ENCODE measurements at places on chromosomes 6 and 20. TPM values are rescaled to one million over a fixed set of nuclear protein-coding genes. Genes with fewer than 3 reads are reported as not detected.

DHX16 gene
- 29.6 TPM for total RNA-seq

SLC26A8 gene
- not detected for total RNA-seq

CALHM4 gene
- total RNA-seq, result not detected

LIN28B gene
- total RNA-seq, result 1.5 TPM

MMP24 gene
- 23.3 TPM for total RNA-seq

TNNC2 gene
- not detected for total RNA-seq

MEI4 gene
- total RNA-seq, result not detected

TM9SF4 gene
- total RNA-seq, result 33.6 TPM

LINC00237 gene
- not detected for total RNA-seq

SLC17A1 gene
- total RNA-seq, result not detected

GPX5 gene
- total RNA-seq, result not detected

PLEKHG1 gene
- total RNA-seq, result 0.38 TPM

GPRC6A gene
- not detected for total RNA-seq

TFAP2D gene
- not detected for total RNA-seq

AK9 gene
- total RNA-seq, result 2.0 TPM

PRL gene
- not detected for total RNA-seq

FNDC1 gene
- 0.06 TPM for total RNA-seq

TSPO2 gene
- not detected for total RNA-seq

KHDRBS2 gene
- not detected for total RNA-seq

NR2E1 gene
- 0.03 TPM for total RNA-seq

EMILIN3 gene
- total RNA-seq, result 0.50 TPM

RNF182 gene
- 3.5 TPM for total RNA-seq

CST1 gene
- total RNA-seq, result 1.1 TPM

APCDD1L gene
- 0.07 TPM for total RNA-seq

PRICKLE4 gene
- total RNA-seq, result 0.76 TPM

Data from A549 treated with CORT108297 at 1 μM for 4 hours (cell line).